ENCODE measurements at places on chromosomes 12 and 14. TPM values are rescaled to one million over a fixed set of nuclear protein-coding genes. Genes with fewer than 3 reads are reported as not detected.

DNA sequence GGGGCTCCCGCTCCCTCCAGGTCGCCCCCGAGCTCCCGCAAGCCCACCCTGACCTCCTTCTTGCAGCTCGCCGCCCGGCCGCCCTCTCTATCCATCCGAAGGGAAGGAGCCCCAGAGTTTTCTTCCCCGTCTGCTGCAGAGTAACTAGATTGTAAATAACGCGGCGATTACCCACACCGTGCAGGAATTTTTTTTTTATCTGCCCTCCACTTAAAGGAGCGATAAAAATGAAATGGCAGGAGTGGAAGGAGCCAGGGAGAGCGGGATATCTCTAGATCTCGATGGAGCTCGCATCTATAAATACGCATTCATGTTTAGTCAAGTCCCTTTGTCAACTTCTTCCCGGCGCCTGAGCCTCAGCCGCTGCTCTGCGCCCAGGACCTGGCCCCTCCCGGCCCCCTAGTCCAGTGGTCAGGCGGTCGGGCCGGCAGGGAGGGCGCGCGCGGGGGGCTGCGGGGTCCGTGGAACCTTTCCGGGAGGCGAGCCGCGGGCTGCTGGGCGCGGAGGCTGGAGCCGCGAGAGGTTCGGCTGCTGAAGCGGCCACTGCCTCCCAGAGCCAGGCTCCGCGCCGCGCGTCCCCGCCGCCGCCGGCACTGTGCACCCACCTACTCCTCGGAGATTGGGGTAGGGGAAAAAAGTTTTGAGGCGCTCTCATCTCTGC lies 386.0 kb downstream of the BCAT1 start:
- peak; percentile 59 for DNase-seq
- peaks cover 64% of the 10 kb centered on the region for H3K27me3 ChIP-seq
- H3K4me1 ChIP-seq: peaks cover 18% of the 10 kb centered on the region
- H3K27ac ChIP-seq: no peak overlapping the region
- peak overlapping the region; percentile 93 for H3K4me3 ChIP-seq
- H3K36me3 ChIP-seq: no peaks in the 10 kb centered on the region

The HCAR1 gene
- total RNA-seq: 6.8 TPM

The TESPA1 gene
- total RNA-seq: 168 TPM

The NPFF gene
- total RNA-seq: 0.57 TPM

DNA sequence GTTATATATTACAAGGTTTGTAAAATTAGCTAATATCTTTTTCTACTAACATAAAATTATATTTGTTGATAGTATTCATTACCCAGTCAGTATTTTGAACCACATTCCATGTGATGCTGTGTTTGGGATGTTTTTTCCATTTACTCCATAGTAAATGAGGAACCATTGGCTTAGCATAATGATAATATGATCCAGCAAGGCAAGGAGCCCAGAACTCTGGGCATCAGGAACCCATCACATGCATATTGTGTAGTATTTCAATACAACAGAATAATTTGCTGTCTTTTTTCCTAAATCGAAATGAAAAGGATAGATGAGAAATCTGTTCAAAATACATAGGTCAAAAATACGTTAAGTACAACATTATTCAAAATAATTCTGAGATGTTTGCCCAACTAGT lies 48.7 kb upstream of the GARIN2 start:
- H3K27ac ChIP-seq: no peak overlapping the region
- no peaks in the 10 kb centered on the region for H3K27me3 ChIP-seq
- H3K4me3 ChIP-seq: no peak overlapping the region

DNA sequence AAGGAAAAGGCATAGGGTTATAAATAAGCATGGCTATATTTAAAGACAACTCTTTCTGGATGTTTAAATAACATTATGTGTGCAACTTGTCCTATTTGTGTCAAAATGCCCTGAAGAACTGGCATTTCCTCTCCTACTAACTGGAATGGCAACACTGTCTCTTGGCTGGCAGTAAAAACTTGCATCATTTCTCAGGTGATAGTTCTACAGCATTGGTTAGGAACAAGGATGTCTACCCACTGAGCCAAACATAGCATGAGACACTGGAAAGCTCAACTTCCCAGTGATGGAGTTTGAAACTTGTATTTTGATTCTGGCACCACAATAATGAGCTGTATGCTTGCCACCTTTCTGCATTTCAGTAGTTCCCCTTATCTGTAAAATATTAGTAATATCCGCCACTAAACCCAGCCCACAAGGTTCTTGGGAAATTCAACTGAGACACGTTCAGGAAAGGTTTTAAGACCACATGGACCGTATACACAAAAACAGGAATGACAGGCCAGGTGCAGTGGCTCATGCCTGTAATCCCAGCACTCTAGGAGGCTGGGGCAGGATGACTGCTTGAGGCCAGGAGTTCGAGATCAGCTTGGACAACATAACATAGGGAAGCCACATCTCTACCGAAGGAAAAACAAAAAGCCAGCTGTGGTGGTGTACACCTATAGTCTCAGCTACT lies 5.1 kb downstream of the SLC38A2 start:
- peak overlapping the region; percentile 73 for H3K27ac ChIP-seq
- H3K36me3 ChIP-seq: peaks cover 86% of the 10 kb centered on the region
- H3K4me1 ChIP-seq: peaks cover 66% of the 10 kb centered on the region
- H3K27me3 ChIP-seq: peaks cover 3% of the 10 kb centered on the region
- no peak for DNase-seq

DNA sequence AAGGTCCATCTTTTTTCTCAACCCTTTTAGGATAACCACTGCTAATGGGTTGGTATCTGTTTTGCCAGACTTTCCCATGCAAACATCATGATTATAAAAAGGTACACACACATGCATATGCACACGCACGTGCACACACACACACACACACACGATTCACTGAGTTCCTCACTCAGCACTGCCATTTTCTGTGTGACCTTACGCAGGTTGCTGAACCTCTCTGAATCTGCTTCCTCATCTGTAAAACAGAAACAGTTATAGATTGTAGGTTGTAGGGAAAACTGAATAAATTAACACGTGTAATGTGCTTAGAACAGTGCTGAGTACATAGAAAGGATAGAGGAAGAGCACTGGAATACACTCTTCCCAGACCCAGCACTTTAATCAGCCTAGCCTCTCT lies 182.3 kb downstream of the RBM19 start:
- H3K36me3 ChIP-seq: no peaks in the 10 kb centered on the region
- no peak for DNase-seq
- no peak overlapping the region for H3K27ac ChIP-seq

DNA sequence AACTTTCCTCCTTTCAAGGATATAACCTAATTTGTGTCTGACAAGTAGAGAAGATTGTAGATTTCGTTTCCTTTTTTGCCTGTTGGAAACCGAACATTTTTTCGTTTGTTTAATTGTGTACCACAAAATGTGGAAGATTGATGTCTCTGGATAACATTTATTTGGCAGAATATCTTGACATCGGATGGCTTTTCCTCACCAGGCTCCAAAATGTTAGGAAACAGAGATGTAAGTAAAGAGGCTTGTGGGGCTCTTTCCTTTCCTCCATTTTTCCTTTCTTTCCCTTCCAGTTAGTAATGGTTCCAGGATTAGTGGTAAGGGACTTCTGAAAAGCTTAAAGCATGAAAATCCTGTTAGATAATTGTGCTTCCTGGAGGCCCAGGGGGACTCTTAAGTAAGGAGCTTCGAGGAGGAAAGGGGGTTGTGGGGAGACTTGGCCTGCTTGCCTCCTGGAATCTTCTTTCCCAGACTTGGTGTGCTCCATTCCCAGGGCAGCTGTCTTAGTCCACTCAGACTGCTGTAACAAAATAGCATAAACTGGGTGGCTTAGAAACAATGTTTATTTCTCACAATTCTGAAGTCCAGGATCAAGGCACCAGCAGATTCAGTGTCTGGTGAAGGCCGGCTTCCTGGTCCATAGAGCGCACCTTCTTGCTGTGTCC lies 243.1 kb upstream of the PWP1 start:
- no peak overlapping the region for H3K27ac ChIP-seq
- peaks cover 14% of the 10 kb centered on the region for H3K4me1 ChIP-seq
- no peaks in the 10 kb centered on the region for H3K27me3 ChIP-seq
- DNase-seq: no peak
- H3K4me3 ChIP-seq: no peak overlapping the region

DNA sequence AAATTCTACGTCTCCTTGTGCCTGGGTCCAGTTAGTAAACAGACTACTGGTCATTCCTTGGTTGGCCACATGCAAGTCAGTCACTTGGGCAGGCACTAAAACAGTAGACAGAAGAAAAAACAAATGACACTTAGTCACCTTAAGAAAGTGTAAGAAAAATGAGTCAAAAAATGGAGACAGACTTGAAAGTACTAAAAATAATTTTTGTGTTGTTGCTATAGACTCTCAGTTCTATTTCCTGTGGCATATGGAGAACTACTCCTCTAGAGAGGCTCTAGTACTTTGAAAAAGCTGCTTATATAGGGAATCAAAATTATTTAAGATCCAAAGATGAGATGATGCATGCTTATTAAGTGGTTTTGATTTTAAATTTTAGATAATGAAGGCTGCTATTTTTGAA lies 56.0 kb downstream of the PTPRB start:
- no peak for DNase-seq
- no peak overlapping the region for H3K27ac ChIP-seq
- peaks cover 2% of the 10 kb centered on the region for H3K27me3 ChIP-seq
- H3K36me3 ChIP-seq: no peaks in the 10 kb centered on the region
- no peaks in the 10 kb centered on the region for H3K4me1 ChIP-seq
- no peak overlapping the region for H3K4me3 ChIP-seq

- H3K36me3 ChIP-seq: peaks cover 31% of the 10 kb centered on the region
- H3K4me3 ChIP-seq: no peak overlapping the region
- H3K4me1 ChIP-seq: peaks cover 1% of the 10 kb centered on the region
- no peak overlapping the region for H3K27ac ChIP-seq
- no peak for DNase-seq
Measured at GRCh38 chr12:92860521-92860920, 68.6 kb downstream of the EEA1 start.

GRCh38 chr12:121145221-121145620 lies 12.5 kb downstream of the P2RX7 start:
- H3K4me1 ChIP-seq: peaks cover 26% of the 10 kb centered on the region
- H3K36me3 ChIP-seq: peaks cover 43% of the 10 kb centered on the region
- H3K4me3 ChIP-seq: peak overlapping the region; percentile 52
- peak overlapping the region; percentile 86 for H3K27ac ChIP-seq

Measured in activated CD4-positive, alpha-beta T cell treated with anti-CD3 and anti-CD28 coated beads, Interleukin-2, amount 10 ng/mL, durations not matched to agents 24 days and 14 days (primary cell).